Right cardiac atrium (tissue), 5 donors: ENCODE measurements at places on chromosomes 5 and 9. TPM values are rescaled to one million over a fixed set of nuclear protein-coding genes. Genes with fewer than 3 reads are reported as not detected.
A peak's percentile ranks its signal among the peaks of the same experiment; 100 is the strongest.

C1QTNF3 gene
- polyA plus RNA-seq: 4.3 TPM

ST8SIA4 gene
- 0.84 TPM for polyA plus RNA-seq

CEP120 gene
- 4.7 TPM for polyA plus RNA-seq

DNA sequence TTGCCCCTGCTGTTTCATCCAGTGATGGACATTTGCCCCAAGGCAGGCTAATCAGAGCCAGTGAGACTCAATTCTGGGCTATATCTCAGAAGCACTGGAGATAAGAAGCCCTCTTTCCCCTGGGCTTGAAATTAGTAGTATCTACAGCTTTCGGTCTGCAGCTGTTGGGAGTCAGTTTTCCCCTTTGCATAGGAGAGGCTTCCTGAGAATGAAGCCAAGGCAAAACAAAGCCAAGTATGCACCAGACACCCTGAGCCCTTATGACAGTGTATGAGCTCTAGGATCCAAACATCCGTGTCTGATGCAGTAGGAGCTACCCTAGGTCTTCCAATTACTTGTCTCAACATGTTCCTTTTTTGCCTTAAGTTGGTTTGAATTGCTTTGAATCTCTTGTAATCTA lies 79.2 kb upstream of the PANK3 start:
- DNase-seq: no peak

DNA sequence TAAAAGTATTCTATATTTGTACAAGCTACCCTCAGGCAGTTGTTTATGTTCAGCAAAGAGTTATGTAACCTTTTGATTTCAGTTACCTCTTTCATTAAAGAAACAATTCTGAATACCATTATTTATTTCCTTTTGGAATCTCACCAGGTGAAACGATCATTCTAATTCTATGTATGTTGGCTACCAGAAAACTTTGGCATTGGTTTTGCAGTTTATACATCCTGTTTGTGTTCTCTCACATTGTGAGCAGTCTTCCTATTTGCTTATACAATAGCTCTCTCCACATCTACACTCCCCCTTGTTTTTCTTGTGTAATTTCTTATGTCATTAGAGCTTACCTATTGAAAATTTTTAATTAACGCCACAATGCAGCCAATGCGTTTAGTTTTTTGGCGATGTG lies 276.0 kb upstream of the MPDZ start:
- DNase-seq: no peak

- no peak for DNase-seq
These were observed 142.9 kb downstream of the DIRAS2 start for GRCh38 chr9:90499761-90500160.

DNA sequence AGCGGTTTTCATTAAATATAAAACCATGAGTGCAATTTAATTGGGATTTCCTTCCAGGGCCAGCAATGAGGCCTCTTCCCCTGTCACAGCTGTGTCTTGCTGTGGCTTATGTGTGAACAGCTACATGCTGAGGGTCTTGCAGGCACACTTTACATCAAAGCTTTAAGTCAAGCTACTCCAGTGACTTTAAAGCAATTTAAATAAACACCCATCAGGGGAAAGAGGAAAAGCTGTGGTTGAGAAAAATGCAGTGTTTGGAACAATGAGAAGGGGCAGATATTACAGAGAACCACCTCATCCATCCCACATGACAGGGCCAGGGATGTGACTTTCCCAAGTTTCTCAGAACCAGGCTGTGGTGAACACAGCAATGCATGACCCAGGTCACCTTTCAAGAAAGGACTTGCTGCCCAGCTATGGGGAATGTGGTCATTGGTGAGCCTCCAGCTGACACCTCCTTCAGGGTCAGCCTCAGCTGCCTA lies 115.9 kb upstream of the LPAR1 start:
- DNase-seq: no peak

- no peak for DNase-seq
These were observed 1729.7 kb upstream of the WWC1 start for GRCh38 chr5:166561759-166562158.

DNA sequence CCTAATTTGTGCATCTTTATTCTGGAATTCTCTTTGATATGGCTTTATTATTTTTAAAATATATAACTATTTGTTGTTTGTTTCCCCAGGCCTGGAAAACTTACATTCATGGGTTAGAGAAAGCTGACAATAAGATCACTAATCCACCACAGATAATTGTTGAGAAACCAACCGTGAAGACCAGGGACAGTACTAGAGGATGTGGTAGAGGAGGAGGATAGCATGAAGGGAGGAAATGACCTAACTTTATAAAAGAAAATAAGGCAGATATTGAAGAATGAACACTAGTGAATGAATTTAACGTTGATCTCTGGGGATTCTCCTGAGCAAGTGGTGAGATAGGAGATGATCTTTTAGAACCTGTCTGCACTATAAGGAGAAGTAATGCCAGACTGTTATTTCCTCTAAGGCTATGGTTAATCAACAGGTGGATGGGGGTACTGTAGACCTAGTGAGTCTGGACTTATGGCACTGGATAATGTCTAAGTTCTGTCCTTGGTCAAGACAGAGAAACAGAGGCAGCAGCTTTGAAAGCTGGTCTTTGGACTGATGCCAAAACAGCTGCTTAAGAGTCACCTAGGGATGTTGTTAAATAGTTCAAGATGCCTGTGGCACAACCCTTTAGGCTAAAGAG lies 52.4 kb downstream of the NREP start:
- DNase-seq: no peak

DNA sequence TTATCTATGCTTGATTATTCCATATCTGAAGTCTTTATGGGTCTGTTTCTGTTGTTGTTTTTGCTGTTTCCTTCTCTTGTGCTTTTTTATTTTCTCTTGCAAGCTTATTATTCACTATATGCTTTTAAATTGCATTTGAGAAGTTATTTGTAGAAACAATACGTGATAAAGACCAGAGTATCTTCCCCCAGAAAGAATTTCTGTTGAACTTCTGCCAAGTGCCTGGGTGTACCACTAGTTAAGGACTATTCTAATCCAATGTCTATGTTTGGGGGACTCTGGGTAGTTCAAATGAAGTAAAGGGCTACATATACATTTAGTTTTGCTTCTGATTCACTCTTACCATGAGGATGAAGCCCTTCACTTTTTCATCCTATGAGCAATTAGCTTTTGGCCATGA lies 54.3 kb downstream of the SLF1 start:
- no peak for DNase-seq

DNA sequence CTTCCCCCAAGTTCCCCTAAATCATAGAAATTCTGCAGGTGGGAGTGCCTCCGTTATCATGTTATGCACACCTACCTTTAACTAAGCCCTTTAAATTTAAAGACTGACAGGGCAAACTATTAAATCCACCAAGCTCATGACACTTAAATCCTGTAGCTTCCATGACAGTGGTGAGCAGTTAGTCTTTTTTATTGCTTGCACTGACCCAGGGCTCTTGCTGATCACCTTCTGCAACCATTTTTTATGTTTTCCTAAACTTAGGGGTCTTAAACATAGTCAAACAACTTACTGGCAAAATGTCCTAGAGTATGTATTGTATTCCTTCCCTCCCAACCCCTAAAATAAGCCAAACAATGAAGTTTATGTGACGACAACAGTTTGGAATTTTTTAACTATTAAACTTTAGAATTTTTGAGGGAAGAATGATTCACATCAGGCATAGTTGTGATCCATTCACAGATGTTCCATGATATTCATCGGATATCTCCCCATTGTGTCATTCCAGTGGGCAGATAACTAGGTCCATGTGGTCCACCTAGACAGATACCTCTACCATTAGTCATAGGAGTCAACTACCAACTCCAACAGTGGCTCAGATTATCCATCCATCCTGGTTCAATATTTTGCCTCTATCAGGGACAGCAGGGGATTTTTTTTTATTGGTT lies 283.1 kb downstream of the ADAMTS6 start:
- DNase-seq: no peak

- peak; percentile 50 for DNase-seq
These were observed 2.2 kb upstream of the DPP7 start for GRCh38 chr9:137116728-137117127.

GRCh38 chr5:141868541-141868940 lies 9.7 kb downstream of the PCDH1 start:
- DNase-seq: no peak

GRCh38 chr9:113541019-113541900 lies 77.7 kb downstream of the RGS3 start:
- peak; percentile 66 for DNase-seq

DNA sequence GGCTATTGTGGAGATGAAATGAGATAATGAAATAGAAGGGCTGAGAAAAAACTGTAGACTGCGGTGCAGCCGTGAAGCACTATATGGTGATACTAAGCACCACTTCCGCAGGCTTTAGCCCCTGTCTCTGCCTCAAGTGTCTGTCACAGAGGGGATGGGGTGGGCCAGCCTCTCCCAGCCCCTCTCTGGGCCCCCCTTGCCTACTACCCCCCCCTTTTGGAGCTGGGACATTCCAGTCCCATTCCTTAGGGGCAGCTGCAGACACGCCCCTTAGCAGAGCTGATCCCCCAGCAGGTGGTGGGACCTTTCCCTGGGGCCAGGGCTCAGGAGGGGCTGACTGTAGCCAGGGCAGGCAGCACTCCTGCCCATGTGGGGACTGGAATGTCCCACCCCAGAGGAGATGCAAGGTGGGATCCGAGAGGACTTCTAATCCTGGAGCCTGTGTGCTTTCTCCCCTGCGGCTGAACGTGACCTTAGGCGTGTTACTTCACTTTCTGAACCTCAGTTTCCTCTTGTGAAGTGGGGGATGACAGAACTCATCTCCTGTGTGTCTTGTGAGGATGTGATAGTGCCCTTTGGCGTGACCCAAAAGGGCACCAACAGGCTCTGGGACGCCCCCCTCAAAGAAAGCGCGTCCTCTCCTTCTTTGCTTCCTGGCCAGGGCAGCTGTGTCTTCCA lies 1.9 kb downstream of the N4BP3 start:
- no peak for DNase-seq

GRCh38 chr9:111118256-111118948 lies 80.1 kb upstream of the LPAR1 start:
- DNase-seq: no peak

DNA sequence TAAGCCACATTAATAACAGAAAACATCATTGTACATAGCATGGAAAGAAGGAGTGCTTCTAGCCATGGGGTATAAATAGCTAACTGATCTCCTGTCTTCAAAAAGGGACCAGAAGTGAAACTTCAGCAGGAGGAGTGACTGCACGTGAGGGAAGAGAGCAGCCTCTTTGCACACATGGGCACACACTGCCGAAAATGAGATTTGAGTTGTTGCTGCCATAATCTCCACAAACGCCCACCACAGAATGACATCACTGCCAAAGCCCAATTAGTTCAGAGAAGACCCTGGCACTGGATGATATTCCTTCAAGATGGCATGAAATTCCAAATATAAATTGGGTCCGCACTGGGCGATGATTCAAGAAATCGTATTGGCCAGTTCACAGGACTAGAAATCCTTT lies 238.9 kb upstream of the NR4A3 start:
- DNase-seq: no peak

GRCh38 chr5:130992621-130993020 lies 172.4 kb downstream of the HINT1 start:
- DNase-seq: no peak

DNA sequence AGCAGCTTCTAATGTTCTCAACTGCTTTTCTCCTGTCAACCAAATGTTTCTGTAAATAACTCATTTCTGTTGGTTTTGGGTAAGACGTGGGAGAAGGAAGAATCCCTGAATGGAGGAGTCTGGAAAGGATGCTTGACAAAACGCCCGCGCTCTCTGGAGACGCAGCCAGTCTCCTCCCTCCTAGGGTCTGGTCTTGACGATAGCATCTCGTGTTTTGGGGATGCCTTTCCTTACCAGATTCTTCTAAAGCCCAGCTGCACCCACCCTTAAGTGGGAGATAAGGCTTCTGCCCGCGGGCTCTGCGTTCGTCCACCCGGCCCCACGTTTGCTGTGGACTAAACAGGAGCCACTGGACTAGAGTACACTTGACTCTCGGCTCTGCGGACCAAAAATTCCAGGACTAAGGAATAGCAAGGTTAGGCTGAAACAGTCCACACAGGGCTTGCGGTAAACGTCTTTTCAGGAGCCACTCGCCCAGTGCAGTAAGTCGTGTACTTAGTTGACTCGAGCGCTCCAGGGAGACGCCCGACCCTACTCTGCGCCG lies 491 bp upstream of the CTSL start:
- no peak for DNase-seq

DNA sequence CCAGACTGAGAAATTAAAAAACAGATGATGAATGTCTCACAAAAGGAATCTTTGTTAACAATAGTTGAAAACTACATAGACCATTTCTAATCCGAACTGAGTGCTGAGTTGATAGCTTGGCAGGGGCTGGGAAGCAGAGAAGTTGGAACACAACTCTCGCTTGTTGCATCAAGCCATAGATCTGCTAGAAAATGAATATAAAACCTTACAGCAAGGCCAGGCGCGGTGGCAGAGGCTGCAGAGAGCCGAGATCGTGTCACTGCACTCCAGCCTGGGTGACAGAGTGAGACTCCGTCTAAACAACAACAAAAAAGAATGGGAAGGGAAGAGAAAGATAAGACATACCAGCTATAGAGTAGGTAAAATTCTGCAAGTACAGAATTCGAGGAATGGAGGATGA lies 28.0 kb upstream of the SPZ1 start:
- DNase-seq: no peak

- no peak for DNase-seq
These were observed 73.3 kb downstream of the FGF18 start for GRCh38 chr5:171492781-171493180.

DNA sequence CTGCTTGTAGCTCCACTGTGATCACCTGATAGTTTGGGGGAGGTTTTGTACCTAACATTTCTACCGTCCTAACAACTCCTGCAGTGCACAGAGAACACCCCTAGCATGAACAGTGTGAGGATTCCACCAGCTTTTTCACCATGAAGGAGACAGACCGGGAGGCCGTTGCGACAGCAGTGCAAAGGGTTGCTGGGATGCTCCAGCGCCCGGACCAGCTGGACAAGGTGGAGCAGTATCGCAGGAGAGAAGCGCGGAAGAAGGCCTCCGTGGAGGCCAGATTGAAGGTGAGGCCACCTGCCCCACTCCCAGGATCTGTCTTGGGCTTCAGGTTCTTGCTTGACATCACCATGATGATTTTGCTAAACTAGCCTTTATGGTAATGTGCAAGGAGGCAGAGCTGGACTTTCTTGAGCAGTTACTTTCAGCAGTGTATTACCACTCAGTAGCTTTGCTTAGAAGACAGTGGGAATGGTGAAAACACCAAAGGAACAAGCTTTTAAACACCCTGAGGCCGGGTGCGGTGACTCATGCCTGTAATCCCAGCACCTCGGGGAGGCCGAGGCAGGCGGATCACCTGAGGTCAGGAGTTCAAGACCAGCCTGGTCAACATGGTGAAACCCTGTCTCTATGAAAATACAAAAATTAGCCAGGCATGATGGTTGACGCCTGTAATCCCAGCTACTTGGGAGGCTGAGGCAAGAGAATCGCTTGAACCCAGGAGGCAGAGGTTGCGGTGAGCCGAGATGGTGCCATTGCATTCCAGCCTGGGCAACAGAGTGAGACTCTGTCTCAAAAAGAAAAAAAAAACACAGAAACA lies 3.3 kb downstream of the EXOC3 start:
- no peak for DNase-seq

GRCh38 chr5:133701871-133702270 lies 89.5 kb upstream of the FSTL4 start:
- no peak for DNase-seq
